Urinary bladder (tissue), 4 donors: ENCODE measurements at places on chromosomes 3 and 15. TPM values are rescaled to one million over a fixed set of nuclear protein-coding genes. Genes with fewer than 3 reads are reported as not detected.

Gene SMCO1
- not detected for polyA plus RNA-seq

Gene EPHA3
- 13.6 TPM for polyA plus RNA-seq

Gene CHP1
- 45.6 TPM for polyA plus RNA-seq

Gene GUCA1C
- polyA plus RNA-seq = 0.28 TPM

Gene LNP1
- polyA plus RNA-seq = 4.8 TPM

Gene TMC3
- polyA plus RNA-seq = 0.62 TPM

Gene P2RY1
- 4.1 TPM for polyA plus RNA-seq

Gene DUOXA1
- polyA plus RNA-seq = 12.1 TPM

Gene TRH
- 0.04 TPM for polyA plus RNA-seq

Gene SKOR1
- polyA plus RNA-seq = 0.60 TPM

Gene GATA2
- 25.7 TPM for polyA plus RNA-seq

Gene CTXN2
- polyA plus RNA-seq = 0.06 TPM

Gene CLRN1
- polyA plus RNA-seq = not detected

Gene PLSCR5
- not detected for polyA plus RNA-seq

Gene ANXA2
- polyA plus RNA-seq = 562 TPM

Gene CSPG5
- polyA plus RNA-seq = 0.35 TPM
